Eye (tissue), 1 donor: ENCODE measurements at places on chromosomes 16 and 17.
A peak's percentile ranks its signal among the peaks of the same experiment; 100 is the strongest.

DNA sequence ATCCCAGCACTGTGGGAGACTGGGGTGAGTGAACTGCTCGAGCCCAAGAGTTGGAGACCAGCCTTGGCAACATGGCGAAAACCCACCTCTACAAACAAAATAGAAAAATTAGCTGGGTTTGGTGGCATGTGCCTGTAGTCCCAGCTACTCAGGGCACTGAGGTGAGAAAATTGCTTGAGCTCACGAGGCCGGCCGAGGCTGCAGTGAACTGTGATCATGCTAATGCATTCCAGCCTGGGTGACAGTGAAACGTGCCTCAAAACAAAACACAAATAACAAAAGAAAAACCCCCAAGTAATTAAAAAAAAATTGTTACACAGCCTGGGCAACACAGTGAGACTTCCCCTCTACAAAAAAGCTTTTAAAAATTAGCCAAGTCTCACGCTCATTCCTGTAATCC, 5.0 kb downstream of the CCDC47 start:
- DNase-seq, result peak; percentile 26

- peak; percentile 22 for DNase-seq
Observed at GRCh38 chr17:28493460-28493859, 12.7 kb upstream of the FOXN1 start.

- DNase-seq, result no peak
Observed at GRCh38 chr17:45396496-45397205, 36.0 kb downstream of the ARHGAP27 start.

DNA sequence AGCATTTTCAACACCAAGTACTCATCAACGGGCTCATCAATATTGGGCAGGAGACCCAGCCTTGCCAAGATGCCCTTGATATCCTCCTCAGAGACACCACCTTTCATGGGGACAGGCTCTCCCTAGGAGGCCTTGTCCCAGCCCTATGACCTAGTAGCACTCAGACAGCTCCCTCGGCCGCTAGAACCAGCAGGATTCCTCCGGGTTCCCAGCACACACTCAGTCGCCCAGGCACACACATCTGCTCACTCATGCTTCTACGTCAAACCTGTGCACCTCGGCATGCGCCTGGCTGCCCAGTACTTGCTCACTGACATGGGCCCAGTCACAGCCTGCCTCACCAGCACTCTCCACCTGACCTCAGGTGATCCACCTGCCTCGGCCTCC, 17.0 kb downstream of the SRCIN1 start:
- no peak for DNase-seq

GRCh38 chr17:6894206-6894528, 62.6 kb upstream of the TEKT1 start:
- DNase-seq, result peak; percentile 55

- DNase-seq, result no peak
Observed at GRCh38 chr17:42817866-42818265, 6.2 kb downstream of the BECN1 start.

- peak; percentile 39 for DNase-seq
Observed at GRCh38 chr17:65696739-65697394, 135.4 kb upstream of the AXIN2 start.

- DNase-seq, result no peak
Observed at GRCh38 chr17:56786989-56787482, 46.7 kb downstream of the C17orf67 start.

GRCh38 chr17:82548681-82549303, 29.3 kb downstream of the FOXK2 start:
- DNase-seq, result no peak

DNA sequence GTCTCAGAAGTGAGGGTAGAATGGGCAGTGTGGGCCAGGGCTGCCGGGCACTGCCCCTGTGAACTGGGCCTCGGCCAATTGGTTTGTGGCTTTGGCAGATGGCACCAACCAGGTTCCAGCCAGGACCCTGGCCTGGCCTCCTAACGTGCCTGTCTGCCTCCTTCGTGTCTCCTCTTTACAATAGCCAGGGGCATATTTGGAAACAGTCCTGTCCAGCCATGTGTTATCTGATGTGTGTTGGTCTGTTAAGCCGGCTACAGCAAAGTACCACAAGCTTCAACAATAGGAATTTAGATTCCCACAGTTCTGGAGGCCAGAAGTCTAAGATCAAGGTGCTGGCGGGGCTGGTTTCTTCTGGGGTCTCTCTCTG, 14.6 kb downstream of the CRISPLD2 start:
- DNase-seq, result no peak

DNA sequence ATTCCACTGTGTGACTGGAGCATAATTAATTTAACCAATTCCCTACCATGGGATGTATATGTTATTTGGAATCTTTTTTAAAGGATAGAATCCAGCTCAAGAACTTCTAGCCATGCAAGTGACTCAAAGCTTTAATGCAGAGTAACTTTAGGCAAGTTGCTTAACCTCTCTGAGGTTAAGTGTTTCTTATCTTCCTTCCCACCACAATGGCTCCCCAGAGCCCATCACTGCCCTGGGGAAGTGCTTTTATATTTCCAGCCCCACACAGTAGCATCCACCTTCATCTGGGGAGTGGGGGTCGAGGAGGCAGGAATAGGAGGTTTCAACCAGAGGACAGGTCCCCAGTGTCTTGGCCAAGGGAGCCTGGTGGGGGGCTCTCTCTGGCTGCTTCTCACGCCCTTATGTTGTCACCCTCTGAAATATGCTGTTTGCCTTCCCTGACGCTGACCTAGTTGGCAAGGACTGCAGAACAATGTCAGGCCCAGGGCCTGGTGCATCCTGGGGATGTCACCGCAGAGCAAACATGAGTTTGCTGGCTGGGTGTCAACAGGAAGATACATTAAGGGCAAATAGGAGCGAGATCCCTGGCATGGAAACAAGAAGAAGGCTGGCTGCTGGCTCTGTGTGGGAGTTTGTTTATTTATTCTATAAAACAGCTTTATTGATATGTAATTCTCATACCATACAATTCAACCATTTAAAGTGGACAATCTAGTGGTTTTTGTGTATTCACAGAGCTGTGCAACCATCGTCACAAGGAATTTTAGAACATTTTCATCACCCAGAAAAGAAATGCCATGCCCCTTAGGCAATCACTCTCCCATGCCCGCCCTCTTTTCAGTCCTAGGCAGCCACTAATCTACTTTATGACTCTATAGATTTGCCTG, 46.6 kb upstream of the WSB1 start:
- DNase-seq, result no peak

- DNase-seq, result peak; percentile 79
Observed at GRCh38 chr17:75516619-75517296, 430 bp downstream of the TSEN54 start.

GRCh38 chr16:86946981-86947380, 368.6 kb downstream of the FOXL1 start:
- no peak for DNase-seq

- DNase-seq, result peak; percentile 87
Observed at GRCh38 chr17:79859676-79860615, 20.7 kb upstream of the CBX4 start.
